ENCODE measurements at places on chromosomes 11 and 22.
A peak's percentile ranks its signal among the peaks of the same experiment; 100 is the strongest.

- DNase-seq, result no peak
Observed at GRCh38 chr11:74473382-74474173, 6.2 kb upstream of the KCNE3 start.

DNA sequence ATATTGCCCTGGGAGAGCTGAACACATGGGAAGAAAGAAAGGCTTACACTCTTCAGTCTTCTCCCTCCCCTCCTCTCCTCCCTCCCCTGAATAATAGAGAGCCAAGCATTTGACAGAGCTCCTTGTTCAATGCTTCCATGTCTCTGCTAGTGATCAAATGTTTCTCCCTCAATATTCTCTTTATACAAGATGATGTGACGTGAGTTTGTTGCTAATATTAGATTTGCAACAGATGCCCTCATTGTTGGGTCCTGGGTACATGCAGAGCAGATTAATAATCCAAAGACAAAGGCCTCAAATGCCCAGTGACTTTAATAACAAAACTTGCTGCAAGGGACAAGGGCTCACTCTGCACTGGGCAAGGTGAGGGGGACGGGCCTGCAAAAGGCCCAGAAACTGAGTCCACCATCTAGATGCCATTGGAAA lies 7.1 kb upstream of the ENDOD1 start:
- no peak for DNase-seq

DNA sequence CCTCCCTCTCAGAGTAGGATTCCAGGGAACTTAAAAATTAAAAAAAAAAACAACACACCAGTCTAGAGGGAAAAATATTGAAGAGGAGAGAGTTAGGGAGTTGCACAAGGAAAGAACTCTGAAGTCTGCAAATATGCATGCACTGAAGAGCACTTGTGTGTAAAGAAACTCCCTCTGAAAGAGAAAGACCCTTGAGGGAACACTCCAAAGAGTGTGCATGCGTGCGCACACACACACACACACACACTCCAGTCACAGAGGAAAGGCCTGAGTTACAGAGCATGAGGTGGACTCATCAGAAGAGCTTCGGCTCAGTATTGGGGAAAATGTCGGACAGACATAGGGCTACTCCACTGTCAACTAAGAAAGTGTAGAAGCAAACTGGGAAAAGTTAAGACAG lies 30.1 kb downstream of the GGTLC2 start:
- DNase-seq, result no peak

DNA sequence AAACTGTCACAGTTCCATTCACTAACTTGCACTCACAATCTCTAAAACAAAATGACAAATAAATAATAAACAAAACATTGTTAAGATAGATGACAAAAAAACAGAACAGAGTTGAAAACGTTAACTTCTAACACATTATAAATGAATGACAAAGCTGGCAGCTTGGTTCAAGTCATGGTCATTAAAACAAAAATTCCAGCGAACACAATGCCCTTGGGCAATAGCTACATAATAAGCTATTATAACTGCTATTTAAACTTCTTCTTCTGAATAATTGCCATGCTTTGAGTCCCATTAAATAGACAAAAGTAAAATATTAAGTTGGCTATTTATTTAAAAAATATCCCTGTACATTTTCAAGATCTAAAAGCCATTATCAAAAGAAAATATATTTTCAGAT lies 54.7 kb downstream of the PICALM start:
- DNase-seq, result no peak

DNA sequence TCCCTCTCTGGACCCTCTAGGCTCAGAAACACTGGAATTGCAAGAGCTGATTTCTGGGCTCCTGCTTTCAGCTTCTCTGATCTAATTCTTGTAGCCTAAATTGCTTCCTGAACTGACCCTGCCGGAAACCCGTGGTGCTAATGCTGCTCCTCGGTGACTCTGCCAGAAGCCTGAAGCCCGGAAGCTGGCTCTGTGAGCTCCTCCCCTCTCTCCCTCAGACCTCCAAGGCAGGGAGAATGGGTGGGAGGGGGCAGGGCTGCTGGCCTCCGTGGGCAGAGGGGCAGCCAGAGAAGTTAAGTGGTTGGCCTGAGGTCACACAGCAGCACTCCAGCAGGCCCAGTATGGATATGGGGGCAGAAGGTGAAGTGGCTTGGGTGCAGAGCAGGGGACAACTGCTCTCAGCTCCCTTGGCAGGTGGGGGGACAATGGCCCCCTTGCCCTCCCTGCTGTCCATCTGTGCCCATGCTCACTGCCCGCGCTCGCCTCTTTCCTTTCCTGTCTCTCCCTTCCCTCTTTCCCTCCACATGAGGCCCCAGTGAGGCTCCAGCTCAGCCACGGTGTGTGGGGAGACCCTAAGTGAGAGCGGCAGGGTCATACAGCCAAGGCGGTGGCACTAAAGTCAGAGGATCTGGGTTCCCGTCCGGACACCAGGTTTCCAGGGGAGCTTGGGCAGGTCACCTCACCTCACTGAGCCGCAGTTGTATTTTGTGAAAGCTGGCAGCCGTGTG lies 16.2 kb downstream of the CAPN5 start:
- DNase-seq, result no peak

DNA sequence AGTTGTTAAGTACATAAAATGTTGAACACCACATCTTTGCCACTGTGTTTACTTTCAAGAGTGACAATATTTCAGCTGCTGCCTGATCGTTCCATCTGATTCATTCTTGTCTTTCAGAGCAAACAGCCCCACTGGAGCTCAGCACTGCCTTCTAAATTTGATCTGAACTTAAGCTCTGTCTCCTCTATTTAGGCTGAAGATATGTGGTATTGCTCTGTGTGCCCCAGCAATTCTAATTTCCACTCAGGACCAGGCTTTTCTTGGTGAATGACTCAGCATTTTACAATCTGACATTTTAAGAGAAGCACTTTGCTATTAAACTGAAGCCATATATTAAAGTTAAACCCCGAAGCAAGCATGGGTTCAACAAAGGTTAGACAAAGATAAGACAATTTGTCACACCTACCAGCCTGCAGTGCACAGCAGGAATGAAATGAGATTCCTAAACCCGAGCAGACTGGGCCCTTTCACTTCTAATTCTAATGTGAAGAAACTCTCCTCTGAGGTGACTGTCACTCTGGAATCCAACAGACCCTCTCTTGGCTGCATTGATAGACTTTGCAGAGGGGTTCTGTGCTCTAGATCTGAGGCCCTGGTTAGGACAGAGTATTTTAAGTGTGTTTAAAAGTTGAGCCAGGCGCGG lies 41.7 kb upstream of the PLET1 start:
- no peak for DNase-seq

DNA sequence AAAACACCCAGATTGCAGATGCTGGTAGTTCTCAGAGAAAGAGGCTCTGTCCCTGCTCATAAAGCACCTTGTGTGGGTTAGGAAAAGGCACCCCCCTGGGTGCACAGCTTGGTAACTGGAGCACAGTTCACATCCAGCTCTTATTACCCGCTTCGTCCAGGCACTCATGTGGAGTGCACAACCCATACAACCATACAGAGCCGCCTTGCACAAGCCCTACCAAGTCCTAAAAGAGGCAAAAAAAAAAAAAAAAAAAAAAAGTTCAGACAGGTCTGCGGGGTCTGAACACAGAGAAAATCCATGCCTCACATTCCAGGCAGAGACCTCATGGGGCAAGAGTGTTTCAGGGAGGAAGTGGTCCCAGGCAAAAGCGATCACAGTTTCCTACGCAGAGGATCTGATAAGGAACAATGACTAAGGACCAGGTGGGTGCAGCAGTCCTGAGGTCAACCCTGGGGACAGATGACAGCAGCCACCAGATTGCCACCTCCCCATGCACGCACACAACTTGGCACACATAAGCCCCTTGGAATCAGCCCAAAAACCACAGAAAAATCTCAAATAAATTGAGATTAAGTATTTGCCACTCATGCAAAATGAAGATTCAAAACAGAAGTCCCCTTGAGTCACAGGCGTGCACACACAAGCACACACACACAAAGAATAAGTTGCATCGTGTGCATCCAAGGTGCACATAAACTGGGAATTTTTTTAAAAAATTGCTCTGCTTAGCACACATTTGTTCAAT lies 12.3 kb downstream of the MB start:
- DNase-seq, result no peak

DNA sequence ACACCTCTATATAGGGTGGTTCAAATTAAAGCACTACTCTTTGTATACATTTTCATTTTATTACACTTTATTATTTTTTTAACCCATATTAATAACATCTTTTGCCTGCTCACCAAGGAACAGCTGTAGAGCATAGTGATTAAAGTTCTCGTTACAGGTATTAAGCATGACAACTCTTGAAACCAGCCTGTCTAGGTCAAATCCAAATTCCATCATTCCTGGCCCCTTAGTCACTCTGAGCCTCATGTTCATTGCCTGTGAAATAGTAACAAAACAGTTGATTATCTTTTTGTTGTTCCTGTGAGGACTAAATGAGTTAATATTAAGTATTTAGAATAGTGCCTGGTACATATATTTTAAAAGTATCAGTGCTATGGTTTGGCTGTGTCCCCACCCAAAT lies 334.5 kb downstream of the RAB38 start:
- no peak for DNase-seq

DNA sequence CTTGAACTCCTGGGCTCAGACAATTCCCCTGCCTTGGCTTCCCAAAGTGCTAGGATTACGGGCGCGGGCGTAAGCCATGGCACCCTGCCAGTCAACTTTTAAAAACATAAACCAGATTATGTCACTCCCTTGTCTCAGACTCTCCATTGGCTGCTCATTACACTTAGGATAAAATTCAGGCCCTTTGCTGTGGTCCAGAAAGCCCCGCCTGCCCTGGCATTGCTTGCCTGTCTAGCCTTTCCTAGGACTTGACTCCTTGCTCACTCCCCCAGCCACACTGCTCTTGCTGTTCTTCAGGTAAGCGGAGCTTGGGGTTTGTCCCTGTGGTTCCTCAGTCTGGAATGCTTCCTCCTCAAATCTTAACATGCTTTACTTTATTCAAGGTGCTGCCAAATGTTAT lies 30.5 kb downstream of the DIXDC1 start:
- DNase-seq, result no peak

DNA sequence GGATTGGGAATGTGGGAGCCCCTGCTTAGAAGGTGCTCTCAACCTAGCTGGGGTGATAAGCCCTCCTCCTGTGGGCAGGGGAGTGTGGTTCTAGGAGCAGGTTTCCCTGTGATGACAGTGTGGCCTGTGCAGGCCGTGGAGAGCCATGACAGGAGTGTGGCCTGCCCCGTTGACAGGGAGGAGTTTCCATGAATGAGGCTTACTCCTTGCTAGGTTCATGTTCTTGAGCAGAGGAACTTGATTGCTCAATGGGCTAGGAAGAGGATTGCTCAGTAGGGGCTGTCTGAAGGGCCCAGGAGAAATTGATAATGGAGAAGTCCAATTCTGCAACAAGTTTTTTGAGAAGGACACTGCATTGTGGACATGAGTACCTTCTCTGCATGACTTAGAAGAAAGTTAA lies 92.0 kb downstream of the PPP6R3 start:
- DNase-seq, result no peak

DNA sequence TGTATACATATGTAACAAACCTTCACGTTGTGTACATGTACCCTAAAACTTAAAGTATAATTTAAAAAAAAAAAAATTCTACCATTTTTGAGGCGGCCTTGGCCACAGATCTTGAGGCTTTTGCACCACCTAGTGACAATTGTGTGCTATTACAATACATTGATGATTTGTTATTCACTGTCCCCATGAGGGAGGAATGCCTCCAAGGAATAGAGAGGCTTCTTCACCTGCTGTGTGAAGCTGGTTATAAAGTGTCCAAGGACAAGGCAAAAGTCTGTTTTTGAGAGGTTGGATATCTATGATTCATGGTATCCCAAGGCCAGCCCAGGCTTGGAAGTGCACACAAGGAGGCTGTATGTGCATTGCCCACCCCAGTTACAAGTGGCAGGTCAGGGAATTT lies 30.7 kb downstream of the SLC22A25 start:
- no peak for DNase-seq

DNA sequence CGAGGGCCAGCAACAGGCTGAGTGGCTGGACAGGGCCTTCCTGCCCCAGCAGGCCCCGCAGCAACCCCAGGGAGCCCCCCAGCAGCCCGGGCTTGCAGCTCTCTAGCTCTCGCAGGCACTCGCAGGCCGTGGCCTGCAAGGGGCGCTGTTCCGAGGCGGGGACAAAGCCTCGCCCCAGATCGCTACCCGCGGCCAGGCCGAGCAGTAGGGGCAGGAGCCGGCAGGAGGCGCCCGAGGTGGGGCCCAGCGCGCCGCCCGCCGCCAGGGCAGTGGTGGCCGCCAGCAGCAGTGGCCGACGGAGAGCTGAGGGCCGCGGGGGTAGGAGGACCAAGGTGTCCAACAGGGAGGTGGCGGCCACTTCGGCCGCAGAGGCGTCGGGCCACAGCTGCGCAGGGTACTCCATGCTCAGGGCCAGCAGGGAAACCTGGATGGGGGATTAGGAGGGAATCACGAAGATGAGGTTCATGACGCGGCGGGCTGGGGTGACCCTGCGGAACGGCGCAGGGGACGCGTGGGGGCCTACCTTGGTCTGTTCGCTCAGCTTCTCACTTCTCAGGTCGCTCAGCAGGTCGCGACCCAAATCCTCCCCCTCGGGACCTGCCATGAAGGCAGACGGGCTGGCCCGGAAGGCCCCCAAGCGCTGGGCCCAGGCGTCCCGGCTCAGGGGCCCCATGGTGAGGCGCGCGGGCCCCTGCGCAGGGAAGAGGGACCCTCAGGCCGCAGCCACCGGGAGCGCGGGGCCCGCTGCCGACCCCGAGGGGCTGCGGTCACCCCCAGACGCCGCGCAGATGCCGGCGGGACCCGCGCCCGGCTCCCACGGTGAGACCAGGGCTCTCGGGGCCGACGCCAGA lies 632 bp downstream of the AP5B1 start:
- DNase-seq, result peak; percentile 90

DNA sequence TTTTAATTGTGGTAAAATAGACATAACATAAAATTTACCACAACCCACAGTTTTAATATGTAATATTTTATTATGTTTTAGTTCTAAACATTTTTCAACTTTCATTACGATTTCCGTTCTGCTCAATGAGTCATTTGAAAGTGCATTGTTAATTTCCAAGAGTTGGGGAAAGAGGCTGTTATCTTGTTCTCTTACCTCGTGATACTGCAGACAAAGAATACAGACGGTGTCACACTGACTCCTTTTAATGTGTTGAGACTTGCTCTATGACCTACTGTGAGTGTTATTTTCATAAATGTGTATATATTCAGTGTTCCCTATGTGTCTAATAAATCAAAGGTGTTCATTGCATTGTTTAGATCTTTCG lies 10.8 kb upstream of the RAC2 start:
- DNase-seq, result no peak
